ENCODE measurements at places on chromosomes 1 and 21.

DNA sequence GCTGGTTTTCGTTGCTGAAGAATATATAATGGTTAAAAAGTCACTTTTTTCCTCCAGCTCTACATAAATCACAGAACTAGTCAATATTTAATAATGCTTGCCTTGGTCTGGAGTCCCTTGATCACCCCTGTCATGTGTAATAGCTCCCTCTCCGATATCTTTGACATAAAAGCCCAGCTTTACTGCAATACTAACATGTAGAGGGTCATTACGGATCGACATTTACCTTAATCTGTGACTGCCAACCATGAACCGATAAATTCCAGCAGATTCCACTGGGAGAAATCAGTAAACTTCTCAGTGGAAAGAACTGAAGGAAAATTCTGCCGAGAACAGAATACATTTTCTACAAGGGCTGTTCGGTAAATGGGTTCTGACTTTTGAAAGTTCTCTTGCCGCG lies 396.5 kb downstream of the KCTD3 start:
- no peak for DNase-seq

DNA sequence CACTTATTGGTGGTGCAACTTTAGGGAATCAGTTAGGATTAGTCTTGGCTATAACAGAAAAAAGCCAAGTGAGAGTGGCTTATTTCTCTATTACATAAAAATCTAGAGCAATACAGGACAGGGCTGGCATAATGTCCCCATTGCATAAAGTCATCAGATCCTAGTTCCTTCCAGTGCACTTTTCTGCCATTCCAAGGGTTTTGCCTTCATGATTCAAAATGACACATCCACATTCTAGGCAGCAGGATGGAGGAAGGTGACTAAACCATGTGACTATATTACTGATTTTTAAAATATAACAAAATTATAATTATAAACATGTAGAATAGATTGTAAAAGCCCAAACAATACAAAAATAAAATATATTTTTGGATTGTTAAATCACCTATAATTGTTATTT lies 18.8 kb downstream of the JUN start:
- no peak for DNase-seq

DNA sequence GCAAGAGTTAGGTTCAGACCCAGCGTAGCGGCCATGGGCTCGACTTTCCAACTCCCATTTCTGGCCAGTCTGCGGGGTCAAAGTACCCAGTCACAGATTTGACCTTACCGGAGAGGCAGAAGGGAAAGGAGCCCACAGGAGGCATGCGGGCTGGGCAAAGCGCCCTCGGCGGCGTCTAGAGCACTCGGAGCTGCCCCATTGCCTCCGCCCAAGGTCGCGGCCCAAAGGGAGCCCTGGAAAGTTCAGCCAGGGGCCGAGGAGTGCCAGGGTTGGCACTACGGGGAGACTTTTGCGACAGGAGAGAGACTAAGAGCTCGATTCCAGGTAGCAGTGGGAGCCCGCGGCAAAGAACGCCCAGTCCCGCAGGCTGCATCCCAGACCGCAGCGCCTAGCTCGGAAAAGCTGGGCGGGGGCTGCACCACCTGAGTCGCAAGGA lies 896 bp downstream of the KANK4 start:
- DNase-seq, result no peak

GRCh38 chr1:207079706-207080241 lies 8.9 kb upstream of the C4BPB start:
- no peak for DNase-seq

GRCh38 chr1:188429386-188429785 lies 1600.6 kb downstream of the PLA2G4A start:
- DNase-seq, result no peak

- no peak for DNase-seq
Observed at GRCh38 chr21:16788584-16788983, 724.3 kb upstream of the CXADR start.

DNA sequence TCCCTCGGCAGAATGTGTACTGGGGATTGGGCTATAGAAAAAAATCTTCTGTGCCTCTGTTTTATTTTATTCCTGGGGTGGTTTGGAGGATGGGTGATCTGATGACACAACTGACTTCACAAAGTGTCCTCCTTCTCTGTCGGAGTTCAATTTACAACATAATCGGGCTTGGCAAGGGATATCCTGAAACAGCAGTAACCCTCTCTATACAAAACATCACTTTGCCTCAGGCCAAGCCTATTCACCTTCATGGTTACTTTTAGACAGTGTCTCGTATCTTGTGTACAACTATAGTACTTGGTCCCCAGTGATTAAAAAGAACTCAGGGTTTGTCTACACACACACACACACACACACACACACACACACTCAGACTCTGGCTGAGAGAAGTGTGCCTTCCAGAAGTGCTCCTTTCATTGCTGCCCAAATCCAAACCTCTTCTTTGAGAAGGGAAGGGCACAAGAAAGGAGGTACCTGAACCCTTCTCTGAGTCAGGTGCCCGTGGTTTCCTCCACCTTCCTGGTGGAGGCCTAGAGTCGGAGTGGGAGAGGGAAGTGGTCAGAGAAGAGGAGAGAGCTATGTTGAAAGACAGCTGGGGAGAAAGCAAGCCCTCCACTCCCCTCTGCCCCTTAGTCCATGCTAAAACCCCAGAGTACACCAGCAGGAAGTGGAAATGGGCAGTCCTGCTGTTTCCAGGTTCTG lies 62.4 kb upstream of the POU2F1 start:
- DNase-seq, result no peak

DNA sequence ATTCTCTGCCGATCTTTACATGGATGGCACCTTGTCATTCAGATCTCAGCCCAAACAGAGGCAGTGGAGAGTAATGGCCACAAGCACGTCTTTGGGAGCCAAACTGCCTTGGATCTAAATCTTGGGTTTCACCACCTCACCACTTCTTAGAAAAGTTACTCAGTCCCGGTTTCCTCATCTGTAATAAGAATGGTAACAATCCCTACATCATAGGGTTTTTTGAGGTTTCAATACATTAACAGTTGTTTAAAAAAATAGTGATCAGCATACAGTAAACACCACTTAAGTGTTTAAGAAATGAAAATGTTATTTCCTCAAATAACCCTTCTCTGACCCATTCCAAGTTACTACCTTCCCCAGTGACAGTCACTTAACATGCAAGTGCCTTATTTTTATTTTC lies 38.5 kb upstream of the KCNA3 start:
- no peak for DNase-seq

Data from NCI-H2029 treated with DMSO at 0.1 percent for 48 hours (cell line).